Stimulated activated CD4-positive, alpha-beta T cell treated with anti-CD3 and anti-CD28 coated beads, Interleukin-12 subunit alpha, Interleukin-12 subunit beta, amount 100 ng/mL, for 24 hours (primary cell): ENCODE measurements at places on chromosomes 5 and 9.

- no peak for DNase-seq
Measured at GRCh38 chr9:76044266-76044819, 153.9 kb downstream of the PCSK5 start.

- no peak for DNase-seq
Measured at GRCh38 chr5:6718718-6719117, 5.5 kb downstream of the TENT4A start.

DNA sequence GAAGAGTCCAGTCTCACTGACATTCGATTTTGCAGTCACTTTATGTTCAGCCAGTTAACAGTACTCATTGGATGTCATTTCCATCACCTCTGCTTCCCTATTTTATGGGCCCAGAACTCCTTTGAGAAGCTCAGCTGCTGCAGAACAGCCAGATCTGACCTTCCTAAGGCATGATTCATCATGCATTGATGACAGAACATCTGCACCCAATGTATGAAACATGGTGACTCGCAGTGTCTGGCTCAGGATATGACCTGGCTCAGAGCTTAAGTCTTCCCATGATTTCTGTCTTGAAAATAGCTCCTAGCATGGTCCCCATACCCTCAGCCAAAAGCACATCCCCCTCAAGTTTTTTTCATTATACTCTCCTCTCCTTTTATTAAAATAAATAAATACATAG, 92.6 kb upstream of the TRIM32 start:
- DNase-seq = no peak

DNA sequence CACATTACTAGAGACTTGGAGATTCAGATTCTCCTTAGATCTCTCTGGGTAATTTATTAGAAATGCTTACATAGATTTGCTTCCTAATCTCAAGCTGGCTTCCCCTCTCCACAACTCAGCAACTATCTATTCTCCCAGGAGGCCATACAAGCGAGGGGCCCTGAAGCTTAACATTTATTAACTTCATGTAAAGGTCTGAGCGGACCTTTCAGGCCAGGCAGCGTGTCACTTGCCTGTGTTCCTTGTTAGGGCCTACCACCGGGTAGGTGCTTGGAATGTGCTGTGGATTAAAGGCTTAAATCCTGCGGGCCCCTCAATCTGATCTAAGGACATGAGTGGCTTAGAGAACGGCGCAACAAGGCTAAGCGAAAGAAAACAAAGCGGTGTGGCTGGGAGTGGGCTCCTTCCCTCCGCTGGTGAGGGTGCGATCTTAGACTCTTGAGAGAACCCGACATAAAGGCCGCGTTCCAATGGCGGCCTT, 712 bp upstream of the HSPA4 start:
- DNase-seq = no peak

GRCh38 chr9:123445981-123446610, 90.1 kb downstream of the CRB2 start:
- DNase-seq = no peak

DNA sequence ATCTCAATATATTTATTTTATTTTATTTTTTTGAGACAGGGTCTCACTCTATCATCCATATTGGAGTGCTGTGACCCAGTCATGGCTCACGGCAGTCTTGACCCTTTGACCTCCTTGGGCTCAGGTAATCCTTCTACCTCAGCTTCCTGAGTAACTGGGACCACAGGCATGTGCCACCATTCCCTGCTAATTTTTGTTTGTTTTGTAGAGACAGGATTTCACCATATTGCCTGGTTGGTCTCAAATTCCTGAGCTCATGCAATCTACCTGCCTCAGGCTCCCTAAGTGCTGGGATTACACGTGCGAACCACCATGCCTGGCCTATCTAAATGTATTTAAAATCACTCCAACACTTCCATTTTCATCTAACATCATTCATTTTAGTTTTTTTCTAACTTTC, 190.5 kb upstream of the CHD1 start:
- no peak for DNase-seq

DNA sequence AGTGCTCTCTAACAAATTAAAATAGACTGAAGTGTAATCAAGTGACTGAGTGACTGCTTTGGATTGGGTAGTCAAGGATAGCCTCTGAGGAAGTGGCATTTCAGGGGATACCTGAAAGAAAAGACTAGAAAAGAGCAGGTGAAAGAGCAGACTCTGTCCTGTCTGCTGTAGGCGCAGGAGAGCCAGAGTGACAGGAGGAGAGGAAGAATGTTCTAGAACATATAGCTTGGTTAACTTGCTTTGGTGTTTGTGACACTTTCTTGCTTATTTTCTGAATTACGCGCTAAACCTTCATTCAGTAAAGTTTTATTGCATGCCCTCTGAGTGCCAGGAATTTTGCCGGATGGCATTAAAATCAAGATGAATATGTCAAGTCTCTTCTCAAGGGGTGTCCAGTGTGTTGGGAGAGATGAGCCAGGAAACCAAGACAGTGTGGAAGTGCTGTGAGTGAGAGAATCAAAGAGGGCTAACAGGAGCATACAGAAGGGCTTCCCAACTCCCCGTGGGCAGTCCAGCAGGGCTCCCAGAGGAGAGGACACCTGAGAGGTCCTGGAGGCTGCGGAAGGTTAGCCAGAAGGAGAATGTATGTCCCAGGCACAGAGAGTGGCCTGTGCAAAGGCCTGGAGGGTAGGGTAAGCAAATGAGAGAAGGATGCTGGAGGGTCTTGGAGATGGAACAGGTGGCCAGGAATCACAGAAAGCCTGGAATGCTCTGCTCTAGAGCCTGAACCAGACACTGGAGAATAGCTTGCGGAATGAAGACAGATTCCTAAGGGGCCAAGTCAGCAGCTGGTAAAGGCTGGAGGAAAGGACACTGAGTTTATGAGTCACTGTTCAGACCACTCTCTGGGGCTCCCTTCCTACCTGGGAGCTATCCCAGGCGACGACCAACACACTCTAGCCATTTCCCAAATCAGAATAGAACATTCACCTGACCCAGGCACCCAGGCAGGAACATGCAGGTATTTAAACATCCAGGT, 59.3 kb downstream of the SLC22A5 start:
- no peak for DNase-seq

GRCh38 chr5:42267091-42267490, 156.1 kb upstream of the GHR start:
- no peak for DNase-seq
